ENCODE measurements at places on chromosomes 1 and 21.

- DNase-seq = peak; percentile 21
Observed at GRCh38 chr1:76302711-76303339, 228.3 kb downstream of the ST6GALNAC3 start.

- DNase-seq = no peak
Observed at GRCh38 chr1:209072481-209072880, 511.0 kb upstream of the CAMK1G start.

DNA sequence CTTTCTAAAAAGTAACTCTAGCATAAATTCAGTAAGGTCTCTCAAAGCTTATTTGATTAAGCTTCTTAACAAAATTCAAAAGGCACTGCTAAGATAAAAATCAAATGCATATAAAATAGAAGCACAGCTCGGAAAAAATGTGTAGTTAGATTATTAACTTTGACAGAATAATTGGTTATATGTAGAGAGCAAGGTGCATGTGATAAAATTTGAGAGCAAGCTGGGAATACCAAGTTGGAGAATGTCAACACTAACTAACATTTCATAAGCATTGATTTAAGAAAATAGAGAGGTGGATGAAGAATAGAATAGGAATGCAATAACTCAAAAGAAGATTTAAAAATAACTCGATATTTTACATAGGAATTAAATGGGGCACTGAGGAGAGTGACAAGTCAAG, 204.5 kb upstream of the GREM2 start:
- no peak for DNase-seq

GRCh38 chr1:8089535-8090228, 63.6 kb upstream of the ERRFI1 start:
- DNase-seq = no peak

DNA sequence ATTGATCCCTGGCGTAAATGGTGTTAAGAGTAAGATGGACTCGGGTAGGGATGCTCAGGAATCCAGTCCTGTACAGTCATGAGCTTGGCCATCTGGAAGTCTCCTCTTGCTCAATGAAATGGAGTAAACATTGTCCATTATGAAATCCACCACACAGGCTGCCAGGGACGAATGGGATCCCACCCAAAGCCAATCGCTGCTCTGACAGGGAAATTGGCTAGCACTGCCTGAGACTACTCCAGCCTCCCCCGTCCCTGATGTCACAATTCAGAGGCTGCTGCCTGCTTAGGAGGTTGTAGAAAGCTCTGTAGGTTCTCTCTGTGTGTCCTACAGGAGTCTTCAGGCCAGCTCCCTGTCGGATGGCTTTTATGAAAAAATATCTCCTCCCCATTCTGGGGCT, at the start of gene HSD11B1:
Gene HSD11B1 (plus strand): TSS at position 263 of the 400 bp plus-strand sequence. CDS start 97 bp downstream, at position 360.
- peak; percentile 94 for DNase-seq

DNA sequence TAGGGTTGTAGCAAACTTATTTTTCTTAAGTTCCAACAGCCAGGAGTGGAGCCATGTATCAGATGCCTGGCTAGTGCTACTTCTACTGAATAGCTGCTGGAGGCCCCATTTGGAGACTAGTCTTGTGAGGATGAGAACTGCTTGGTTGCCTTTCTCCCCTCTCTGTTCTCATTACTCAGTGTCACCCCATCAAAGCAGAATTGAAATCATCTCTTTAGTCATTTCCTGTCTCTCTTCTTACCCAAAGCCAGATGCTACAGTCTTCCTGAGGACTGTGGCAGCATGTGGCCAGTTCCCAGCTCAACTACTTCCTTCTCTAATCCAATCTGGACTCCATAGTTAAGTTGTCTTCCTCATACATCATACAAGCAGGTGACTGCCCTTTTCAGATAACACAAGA, 197.5 kb downstream of the BRINP2 start:
- no peak for DNase-seq

DNA sequence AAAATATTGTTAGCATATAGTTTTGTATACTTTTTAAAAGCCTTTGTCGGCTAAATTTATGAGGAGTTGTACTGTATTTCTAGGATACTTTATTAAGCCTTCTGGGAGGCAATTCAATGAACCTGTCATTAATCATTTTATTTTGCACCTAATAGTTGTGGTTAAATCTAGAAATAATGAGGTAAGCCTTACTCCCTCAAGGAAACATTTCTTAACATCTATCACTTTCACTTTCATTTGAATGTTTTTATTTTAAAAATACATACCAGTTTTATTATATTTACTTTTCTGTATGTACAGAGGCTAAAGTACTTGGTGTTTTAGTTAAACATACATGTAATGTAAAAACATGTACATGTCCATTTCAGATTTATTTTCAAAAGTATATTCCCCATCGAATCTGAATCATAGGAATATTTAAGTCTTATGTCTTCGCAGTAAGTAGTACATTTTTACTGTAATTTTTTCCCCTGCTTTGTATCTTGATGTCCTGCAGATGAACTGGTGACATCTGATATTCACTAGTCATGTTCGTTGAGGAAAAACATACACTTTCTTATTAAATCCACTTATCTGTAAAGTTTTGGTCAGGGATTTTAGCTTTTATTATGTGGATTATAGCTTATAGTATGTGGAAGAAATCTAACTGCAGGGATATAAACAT, 82.8 kb downstream of the DISP1 start:
- DNase-seq = peak; percentile 57

DNA sequence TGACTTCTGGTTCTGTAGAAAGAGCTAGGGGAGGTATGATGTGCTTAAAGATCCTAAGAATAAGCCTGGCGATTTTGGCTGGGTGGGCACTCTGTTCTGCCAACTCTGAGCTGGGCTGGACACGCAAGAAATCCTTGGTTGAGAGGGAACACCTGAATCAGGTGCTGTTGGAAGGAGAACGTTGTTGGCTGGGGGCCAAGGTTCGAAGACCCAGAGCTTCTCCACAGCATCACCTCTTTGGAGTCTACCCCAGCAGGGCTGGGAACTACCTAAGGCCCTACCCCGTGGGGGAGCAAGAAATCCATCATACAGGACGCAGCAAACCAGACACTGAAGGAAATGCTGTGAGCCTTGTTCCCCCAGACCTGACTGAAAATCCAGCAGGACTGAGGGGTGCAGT, 93.3 kb downstream of the PAPPA2 start:
- DNase-seq = no peak

GRCh38 chr1:232247669-232248068, 382.3 kb downstream of the SIPA1L2 start:
- no peak for DNase-seq

DNA sequence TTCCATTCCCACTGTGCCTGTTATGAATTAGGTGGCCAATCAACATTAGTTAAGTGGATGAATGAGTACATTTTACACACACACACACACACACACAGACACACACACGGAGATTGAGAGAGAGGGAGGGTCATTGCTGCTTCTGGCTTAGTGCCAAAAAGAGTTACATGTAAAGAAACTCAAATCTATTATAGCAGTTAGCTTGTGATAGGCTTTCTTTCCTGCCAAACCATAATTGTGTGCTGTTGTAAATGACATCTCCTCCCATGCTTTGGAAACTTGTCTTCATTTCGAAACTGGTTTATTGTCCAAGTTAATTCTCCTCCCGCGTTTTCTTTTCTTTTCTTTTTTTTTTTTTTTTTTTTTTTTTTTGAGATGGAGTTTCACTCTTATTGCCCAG, 1.4 kb upstream of the MT1HL1 start:
- no peak for DNase-seq

GRCh38 chr1:21770201-21770600, 12.7 kb downstream of the USP48 start:
- no peak for DNase-seq

- no peak for DNase-seq
Observed at GRCh38 chr1:3244927-3245315, 175.9 kb downstream of the PRDM16 start.

GRCh38 chr1:182884872-182885271, 45.7 kb downstream of the DHX9 start:
- no peak for DNase-seq

DNA sequence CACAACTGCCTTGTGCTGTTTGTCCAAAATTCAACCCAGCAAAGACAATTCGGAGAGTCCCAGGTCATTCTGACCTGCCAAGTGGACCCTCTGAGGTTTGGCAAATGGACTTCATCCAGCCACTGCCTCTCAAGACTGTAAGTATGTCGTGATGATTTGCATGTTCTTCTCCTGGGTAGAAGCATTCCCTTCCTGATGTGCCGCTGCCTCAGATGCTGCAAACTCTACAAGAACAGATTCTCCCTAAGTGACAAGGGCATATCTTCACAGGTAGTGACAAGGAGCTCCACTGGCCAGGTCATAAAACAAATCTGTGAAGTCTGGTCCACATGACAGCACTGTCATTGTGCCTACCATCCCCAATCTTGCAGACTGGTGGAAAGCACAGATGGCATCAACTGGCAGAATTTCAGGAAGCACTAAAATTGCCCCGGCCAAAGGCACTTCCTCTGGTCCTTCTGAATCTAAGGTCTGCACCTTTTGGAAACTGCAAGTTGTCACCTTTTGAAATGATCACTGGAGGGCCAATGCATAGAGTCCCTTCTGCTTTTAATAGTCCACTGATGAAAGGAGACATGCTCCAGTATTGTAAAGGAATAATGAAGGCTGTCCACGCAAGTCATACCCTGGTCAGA, 27.4 kb downstream of the POFUT2 start:
- no peak for DNase-seq

DNA sequence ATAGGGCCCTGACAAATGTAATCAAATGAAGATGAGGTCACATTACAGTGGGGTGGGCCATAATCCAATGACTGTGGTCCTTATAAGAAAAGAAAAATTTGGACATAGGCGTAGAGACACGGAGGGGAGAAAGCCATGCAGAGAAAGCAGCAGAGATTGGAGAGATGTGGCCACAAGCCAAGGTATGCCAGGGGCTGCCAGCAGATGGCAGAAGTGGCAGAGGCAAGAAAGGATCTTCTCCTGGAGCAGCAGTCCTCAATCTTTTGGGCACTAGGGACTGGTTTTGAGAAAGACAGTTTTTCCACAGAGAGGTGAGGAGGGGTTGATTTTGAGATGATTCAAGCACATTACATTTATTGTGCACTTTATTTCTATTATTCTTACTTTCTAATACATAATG, 355.1 kb downstream of the NPHP4 start:
- DNase-seq = no peak

- DNase-seq = no peak
Observed at GRCh38 chr1:219438386-219438785, 174.5 kb downstream of the ZC3H11B start.

GRCh38 chr1:179925922-179926849, 28.4 kb upstream of the CEP350 start:
- DNase-seq = peak; percentile 67

DNA sequence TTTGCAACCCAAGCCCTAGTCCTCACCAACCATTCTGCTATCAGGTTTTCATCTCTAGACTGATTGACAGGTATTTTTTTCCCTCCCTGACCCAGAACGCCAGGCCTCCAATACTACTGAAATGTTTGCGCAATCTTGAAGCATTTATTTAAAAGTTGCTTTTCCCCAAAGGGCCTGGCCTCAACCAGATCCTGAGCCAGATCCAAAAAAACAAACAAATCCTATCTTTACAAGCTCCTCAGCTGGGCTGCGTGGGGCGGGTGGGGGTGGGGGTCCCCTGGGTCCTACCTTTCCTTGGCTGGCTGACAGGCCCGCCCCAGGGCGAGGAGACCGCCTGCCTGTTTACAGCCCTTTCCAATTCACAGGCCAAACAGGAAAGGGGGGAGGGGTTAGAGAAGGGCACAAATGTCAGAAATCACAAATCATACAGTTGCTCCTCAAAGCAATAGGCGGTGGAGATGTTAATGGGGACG, 98.8 kb downstream of the FOXD2 start:
- no peak for DNase-seq

- DNase-seq = no peak
Observed at GRCh38 chr1:64243757-64244080, 40.3 kb downstream of the UBE2U start.

GRCh38 chr1:31771891-31772668, 7.9 kb upstream of the ADGRB2 start:
- DNase-seq = peak; percentile 35

GRCh38 chr1:52366517-52366827, 467 bp upstream of the CC2D1B start:
- DNase-seq = no peak

- peak; percentile 78 for DNase-seq
Observed at GRCh38 chr1:100077531-100077930, 55.2 kb downstream of the SASS6 start.

GRCh38 chr1:33041026-33041425, 4.3 kb upstream of the AK2 start:
- DNase-seq = no peak

DNA sequence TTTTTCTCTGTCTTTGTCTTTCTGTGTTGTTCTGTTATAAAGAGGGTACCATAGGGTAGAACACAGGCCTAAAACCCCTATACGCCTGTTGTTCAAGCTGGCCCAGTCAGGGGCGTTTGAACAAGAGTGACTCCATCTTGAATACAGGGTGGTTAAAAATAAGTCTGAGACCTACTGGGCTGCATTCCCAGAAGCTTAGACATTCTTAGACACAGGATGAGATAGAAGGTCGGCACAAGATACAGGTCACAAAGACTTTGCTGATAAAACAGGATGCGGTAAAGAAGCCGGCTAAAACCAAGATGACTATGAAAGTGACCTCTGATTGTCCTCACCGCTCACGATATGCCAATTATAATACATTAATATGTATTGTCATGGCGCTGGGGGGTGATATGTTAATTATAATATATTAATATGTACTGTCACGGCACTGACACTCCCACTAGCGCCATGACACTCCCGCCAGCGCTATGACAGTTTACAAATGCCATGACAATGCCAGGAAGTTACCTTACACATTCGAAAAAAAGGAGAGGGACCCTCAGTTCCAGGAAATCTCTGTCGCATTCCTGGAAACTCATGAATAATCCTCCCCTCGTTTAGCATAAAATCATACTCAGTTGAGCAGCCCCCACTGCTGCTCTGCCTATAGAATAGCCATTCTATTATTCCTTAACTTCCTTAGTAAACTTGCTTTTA, 58.5 kb upstream of the KLHDC7A start:
- no peak for DNase-seq

DNA sequence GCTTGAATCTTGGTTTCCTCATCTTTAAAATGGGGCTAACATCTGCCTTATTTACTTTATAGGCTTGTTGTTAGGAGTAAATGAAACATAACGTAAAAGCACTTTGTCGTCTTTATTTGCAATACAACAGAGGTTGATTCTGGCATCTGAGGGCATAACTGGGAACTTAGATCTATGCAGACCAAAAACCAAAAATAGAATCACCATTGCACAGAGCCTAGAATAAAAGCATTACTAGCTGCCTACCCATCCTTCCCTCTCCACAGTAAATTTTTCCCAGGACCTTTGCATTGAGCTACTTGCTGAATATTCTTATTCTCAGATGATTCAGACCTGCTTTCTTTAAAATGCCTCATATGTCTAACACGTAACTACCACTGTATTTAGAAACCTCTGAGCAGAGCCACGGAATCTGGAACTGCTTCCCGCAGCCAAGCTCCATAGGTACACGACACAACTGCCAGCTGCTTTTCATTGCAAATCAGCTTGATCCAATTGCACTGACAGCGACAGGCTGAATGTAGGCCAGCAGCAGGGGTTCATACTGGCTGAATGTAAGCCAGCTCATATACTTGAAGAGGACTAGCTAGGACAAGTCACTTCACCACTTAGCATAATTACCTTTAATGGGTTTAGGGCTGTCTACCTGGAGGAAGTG, 33.2 kb upstream of the SERBP1 start:
- DNase-seq = peak; percentile 15
